AG09309 (cell line): ENCODE measurements at places on chromosomes 7 and 10.

- DNase-seq: no peak
Measured at GRCh38 chr7:105745681-105746330, 130.6 kb downstream of the ATXN7L1 start.

DNA sequence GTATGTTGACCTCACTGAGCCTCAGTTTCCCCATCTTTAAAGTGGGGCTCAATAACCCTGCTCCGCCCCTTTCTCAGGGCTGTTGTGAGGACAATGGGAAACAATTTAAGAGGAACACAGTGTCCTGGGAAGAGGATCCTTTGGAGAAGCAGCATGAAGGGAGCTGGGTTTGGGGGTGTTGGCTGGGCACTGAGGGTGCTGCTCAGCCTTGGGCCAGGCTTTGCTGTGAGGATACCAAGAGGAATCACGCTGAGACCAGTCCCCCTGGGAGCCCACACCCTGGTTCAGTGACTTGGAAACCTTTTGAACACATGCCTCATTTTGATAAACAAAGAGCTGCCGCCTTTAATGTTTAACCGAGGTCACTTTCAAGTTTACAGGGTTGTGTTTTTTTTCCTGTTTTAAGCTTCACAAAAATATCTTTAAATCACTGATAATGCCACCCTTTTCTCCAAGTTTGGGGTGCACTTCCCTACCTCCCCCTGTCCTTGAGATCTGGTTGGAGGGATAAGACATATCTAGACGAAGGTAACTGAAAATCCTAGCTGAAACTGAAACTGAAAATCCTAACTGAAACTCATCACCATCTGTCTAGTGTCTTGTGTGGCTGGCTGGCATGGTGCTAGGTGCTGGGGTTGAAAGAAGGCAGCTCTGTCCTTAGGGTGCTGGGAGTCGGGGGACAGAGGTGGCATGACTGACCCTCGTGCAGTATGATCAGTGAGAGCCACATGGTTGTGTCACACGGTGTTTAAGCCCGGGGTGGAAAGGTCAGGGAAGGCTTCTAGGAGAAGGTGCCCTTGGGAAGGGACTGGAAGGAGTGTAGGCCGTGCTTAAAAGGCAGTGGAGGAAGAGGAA, 27.7 kb downstream of the ZNF775 start:
- no peak for DNase-seq

DNA sequence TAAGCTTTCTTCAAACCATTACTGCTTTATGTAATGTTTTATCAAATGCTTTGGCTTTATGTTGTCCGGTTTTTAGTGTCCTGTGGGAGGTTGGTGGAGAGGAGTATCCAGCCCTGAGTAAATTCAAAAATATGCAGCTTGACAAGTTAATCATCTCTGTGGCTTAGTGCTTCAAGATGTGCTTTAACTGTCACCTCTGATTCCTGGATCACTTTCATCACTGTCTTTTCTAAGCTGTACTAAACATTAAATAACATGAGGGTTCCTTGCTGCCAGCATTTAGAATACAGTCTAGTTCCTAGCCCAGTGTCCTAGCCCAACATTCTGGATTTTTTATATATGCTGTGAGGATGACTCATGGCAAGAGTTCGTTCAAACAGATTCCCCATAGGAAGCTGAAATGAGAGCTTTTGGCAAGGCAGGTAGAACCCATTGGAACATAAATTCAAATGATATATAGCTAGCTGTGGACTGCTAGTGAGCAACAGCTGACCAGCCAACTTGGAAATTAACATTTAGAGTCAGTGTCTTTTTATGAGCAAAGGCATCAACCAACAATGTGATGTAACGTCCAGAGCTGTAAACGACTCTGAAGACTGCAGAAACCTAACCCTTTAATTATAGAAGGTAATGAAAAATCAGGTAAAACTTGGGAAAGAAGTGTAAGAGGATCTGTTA, 80.6 kb upstream of the OIT3 start:
- peak; percentile 52 for DNase-seq

DNA sequence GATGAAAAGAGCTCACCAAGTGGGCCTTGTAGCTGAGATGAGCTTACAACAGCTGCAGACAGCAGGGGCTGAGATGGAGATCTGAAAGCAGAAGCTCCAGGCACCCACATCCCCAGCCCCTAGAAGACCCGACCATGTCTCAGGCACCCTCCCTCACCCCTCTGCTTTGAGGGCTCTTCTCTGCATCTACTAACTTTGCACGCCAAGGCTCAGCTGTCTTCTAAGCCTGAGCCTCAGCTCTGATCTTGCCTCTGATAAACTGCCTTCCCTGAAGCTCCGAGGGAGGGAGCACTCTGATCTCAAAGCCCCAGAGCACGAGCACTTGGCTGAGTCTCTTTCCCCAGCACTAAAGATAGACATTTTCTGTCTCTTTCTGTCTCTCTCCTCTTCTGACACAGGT, 42.0 kb downstream of the ANXA8 start:
- DNase-seq: no peak

- peak; percentile 80 for DNase-seq
Measured at GRCh38 chr7:123727071-123727837, 21.5 kb downstream of the WASL start.

DNA sequence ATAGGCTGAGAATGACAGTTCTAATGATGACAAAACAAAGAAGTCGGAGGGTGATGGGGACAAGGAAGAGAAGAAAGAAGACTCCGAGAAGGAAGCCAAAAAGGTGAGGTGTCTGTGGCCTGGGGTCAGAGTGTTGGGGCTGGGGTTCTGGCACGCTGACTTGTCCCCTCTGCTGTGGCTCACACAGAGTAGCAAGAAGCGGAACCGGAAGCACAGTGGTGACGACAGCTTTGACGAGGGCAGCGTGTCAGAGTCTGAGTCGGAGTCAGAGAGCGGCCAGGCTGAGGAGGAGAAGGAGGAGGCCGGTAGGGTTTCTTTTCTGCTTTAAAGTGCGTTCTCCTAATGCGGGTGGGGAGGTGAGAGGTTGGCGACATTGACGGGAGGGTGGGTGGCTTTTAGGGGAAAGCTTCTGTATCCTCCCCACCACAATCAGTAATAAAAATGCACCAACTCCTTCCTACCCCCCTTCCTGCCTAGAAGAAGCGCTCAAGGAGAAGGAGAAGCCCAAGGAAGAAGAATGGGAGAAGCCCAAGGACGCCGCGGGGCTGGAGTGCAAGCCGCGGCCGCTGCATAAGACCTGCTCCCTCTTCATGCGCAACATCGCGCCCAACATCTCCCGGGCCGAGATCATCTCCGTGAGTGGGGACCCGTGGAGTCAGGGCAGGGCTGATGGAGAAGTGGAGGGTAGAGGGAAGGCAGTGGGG, 4.6 kb downstream of the UFSP1 start:
- DNase-seq: no peak

GRCh38 chr7:155198196-155198892, 99.3 kb upstream of the INSIG1 start:
- no peak for DNase-seq

DNA sequence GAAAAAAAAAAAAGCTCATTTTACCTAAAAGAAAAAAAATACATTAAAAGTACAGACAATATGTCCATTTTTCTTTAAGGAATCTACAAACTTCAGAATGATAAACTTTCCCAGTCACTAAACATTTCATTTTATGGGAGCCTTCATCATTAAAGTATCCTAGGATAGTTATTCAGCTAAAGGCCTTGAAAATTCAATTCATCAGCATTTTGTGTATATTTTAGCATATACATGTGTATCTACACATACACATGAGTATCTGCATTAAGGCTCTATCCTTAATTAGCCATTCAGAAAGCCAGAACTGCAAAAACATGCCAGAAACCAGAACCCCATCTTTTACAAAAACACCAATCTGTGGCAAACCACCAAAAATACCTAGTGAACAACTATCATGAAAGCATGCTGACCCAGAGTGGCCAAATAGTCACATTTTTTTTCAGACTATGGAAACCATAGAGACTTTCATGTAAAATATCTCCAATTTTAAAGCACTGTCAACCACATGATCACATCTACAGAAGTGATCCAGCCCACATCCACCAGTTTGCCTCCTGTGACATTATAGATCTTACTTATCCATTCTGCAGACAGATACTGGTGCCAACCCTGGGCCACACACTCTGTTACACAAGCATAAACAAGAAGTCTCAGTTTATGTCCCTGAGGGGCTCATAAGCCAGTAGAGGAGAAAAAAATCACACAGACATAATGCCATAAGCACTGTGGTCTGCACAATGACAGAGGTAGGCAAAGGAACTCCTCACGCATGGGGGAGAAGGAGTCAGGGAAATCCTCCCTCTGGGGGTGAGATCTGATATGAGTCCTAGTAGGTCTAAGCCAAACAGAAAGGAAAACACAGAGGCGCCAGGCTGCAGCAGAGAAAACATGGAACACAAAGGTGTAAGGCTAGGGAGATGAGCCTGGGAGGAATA, 79.2 kb downstream of the SRPK2 start:
- no peak for DNase-seq

DNA sequence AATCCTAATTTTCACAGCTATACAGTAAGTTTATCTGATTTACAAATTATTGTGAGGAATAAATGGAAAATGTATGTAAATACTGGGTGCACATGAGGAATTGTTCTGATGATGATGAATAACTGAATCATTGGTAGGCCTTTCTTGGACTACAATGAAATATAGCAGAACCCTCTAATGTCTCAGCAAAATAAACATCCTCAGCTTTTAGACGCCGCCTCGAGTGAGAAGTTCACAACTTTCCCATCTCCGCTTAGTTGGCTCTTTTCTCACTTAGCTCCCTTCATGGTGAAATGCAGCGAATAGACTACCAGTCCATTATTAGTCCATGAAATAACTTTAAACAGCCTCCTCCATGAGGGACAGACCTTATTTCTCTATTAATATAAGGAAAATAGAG, 182.3 kb downstream of the BICC1 start:
- DNase-seq: no peak

- DNase-seq: no peak
Measured at GRCh38 chr10:113540845-113541548, 11.9 kb upstream of the HABP2 start.

GRCh38 chr10:11179516-11180105, 161.9 kb downstream of the CELF2 start:
- DNase-seq: no peak

- DNase-seq: no peak
Measured at GRCh38 chr10:96411716-96412320, 53.0 kb upstream of the OPALIN start.

DNA sequence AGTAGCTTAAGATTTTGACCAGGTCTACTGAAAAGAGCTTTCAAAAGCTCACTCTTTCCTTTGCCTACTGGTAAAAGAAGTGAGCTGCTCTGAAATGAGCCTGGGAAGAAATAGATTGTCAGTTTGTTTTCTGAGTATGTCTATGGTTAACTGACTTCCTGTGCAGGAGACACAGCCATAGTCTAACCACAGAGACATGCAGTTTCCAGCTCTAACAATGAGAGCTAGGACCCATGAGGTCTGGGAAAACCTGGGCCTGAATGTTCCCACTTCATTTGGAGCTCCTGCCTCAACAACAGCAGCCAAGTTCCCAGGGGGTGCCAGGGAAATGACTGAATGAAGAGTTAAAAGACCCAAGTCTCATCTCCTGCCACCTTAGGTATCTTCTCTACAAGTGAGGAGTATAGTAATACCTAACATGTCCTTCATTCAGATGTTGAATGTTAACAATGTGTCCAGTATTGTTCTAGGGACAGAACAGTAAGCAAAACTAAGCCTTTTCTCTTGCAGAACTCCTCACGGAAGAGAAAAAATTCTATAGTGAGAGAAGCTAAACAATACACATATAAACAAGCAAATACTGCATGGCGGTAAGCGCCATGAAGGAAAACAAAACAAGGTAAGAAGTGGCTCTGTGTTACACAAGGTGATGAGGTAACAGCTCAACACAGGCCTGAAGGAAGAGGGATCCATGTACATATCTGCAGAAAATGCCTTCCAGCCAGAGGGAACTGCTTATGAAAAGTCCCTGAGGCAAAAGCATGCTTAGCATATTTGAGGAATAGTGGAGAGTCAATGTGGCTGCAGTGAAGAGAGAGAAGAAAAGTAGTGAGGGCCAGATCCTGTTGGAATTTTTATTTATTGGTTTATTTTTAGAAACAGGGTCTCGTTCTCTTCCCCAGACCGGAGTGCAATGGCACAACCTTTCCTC, 26.4 kb upstream of the ANKRD1 start:
- DNase-seq: peak; percentile 18

DNA sequence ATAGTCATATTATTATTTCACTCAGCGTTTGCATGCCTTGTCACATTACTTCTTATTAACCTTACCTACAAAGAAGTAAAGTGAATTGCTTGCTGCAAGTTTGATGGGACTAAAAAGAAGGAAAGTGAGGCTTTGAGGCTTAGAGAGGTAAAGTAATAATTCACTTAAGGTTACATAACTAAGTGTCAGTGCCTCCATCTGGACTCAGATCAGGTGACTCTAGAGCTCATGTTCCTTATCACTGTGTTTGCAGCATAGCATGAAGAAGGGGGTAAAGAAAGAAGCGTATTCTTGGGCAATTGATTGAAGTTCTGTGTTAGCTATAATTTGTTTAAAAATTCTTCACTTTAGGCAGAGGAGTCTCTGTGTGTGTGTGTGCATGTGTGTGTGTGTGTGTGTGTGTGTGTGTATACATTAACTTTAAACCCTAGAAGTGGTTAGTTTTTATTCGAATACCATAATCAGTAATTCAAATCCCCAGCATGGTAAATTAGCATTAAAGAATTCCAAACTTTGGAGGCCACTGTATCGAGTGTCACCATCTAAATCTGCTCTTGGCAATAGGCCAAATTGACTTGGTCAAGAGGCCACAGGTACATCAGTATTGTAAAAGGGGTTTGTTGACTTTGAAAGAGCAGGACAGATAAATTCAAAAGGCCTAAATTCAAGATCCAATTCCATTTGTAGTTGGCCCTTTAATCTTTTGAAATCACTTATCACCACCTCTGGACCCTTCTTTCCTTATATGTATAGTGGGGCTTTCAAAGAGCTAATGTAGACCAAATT, 2.2 kb upstream of the PON3 start:
- no peak for DNase-seq

DNA sequence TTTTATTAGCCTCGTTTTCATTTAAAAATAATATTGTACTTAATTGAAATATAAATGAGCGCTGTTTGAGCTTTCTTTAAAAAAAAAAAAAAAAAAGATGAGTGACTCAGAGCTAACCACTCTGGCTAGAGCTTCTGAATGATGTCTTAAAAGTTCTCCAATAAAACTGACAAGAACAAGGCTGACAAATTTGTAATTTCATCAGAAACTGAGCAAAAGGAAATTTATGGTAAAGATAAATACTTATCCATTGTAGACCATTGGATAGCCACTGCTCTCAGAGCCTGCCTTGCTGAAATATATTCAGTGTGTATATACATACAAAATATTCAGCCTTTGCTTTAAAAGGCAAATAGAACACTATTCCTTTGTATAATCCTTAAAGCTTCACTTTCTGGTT, 91.2 kb upstream of the OIT3 start:
- DNase-seq: no peak
